ENCODE measurements at places on chromosomes 1 and 21.

DNA sequence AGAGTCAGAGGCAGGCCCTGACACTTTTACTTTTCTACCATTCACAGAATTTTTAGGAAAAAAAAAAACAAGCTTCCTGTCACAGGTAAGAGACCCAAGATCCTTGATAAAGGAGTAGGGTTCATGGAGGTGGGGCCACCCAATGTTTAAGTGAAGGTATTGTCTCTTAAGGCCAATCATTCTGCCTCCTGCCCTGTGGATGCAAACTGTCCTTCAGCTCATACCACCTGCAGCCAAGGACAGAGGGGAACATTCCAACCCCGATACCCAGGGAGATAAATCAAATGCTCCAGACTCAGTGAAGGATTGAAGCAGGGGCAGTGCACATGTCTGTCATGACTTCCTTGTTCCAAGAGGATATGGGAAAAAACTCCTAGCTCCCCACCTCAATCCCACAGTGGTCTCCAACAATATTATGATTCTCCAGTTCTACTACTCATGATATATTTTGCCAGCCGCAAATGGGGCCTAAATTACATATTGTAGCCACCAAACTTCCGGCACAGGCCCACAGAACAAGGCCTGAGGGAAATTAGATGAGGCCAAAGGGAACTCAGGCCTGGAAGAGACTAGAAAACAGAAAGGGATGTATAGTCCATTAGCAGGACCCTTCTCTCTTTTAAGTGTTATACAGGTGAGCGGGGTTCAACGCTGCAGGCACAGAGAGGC lies 59.5 kb downstream of the TRABD2B start:
- DNase-seq, result no peak

GRCh38 chr1:231037585-231038517 lies 2.2 kb downstream of the FAM89A start:
- no peak for DNase-seq

DNA sequence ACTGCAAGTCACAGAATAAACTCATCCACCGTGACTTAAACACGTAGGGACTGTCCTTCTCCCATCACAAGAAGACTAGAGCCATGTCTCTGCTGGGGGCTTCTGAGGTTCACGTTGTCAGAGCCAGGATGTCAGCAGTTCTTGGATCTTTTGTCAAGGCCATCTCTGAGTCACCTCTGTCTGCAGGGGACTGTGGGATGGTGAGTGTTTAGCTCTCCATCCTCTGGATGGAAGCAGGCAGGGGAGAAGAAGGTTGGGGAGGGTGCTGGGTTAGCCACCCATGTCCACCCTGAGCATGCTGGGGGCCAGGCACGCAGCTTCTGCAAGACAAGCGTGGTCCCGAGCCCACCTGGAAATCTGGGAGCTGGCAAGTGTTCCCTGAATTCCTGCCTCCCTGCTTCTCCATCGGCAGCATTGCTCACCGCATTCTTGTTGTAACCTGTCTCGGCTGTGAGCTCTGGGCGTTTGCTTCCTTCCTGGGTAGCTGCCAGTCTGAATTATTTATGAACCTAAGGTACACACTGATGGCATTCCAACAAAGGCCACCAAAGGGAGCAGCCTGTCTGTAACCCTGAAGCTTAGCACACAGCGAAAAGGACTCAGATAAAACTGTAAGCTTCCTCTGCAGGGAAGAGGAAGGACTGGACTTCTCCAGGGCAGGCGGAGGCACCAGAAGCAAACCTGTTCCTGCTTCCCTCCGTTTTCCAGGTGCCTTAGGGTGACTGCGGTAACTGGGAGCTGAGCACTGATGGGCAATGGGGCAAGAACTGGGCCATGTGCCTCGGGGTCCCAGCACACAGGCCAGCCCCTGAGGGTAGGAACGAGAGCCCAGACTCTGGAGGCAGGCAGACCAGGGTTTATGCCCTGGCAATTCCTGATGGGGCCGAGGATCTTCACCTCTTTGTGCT lies 88.6 kb downstream of the RIPK4 start:
- DNase-seq, result no peak

DNA sequence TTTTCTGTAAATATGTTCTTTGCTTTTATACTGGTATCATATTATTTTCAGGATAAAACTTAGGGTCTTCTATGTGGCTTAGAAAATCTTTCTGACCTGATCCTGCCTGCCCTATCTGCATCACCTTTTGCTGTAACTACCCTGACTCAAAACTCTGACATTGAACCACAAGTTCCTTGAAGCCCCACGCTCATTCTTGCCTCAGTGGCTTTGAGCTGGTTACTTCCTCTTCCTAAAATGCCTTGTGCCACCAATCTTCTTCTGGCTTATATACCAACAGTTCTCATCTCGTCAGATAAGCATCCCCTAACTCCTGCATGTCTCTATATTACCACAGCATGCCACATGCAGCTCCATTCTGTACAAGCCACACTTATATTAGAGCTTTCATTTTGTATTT lies 84.5 kb upstream of the LRRC7 start:
- DNase-seq, result no peak

GRCh38 chr1:60906526-60906925 lies 175.8 kb upstream of the NFIA start:
- no peak for DNase-seq

DNA sequence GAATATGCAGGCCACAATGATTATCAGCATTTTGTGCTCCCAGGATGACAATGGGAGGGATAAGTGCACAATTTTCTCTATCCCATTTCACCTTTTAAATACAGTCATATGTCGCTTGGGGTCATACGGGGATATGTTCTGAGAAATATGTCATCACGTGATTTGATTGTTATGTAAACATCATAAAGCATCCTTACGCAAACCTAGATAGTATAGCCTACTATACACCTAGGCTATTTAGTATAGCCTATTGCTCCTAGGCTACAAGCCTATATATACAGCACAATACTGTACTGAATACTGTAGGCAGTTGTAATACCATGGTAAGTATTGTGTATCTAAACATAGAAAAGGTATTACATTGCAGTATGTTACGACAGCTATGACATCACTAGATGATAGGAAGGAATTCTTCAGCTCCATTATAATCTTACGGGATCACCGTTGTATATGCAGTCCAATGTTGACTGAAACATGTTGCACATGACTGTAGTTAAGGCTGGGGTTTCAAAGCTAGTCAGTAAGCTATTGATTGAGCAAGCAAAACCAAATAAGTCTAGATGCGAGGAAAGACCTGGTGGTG lies 18.9 kb downstream of the RUSC1 start:
- DNase-seq, result no peak

GRCh38 chr21:36454706-36455105 lies 25.2 kb downstream of the CLDN14 start:
- no peak for DNase-seq

DNA sequence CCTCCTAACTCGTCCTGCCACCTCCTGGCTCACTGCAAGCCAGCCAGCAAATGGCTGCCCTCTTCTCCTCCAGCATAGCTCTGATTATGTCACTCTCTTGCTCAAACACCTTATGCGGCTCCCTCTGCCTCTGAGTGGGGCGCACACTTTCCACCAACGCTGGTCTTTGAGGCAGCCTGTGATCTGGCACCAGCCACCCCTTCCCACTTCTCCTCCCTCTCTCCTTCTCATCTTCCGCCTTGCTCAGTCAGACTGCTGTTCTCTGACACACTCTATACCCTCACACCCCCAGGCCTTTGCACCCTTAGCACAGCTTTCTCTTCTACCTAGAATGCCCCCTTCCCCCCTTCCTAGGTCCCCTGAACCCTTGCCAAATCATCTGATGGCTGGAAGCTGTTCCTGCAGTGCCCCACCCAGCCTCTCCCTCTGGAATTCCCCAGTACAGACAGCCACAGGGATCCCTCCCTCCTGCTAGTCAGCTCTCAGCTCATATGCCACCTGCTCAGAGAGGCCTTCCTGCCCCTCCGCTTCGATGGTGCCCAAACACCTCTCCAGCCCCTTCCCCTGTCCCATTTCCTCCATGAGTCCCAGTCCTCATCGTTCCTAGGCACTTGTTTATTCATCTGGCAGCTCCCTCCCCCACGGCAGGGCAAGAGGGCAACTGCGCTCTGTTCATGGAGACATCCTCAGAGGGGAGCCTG lies 21.7 kb upstream of the PEF1 start:
- no peak for DNase-seq

GRCh38 chr1:111082421-111083203 lies 57.3 kb downstream of the DRAM2 start:
- no peak for DNase-seq

GRCh38 chr1:155893389-155894142 lies 17.6 kb downstream of the RIT1 start:
- no peak for DNase-seq

GRCh38 chr1:9654834-9655723 lies 3.5 kb downstream of the PIK3CD start:
- DNase-seq, result peak; percentile 41

GRCh38 chr1:46062651-46063319 lies 69.6 kb downstream of the PIK3R3 start:
- no peak for DNase-seq

GRCh38 chr1:47757226-47757975 lies 239.8 kb downstream of the TRABD2B start:
- DNase-seq, result no peak

- no peak for DNase-seq
Observed at GRCh38 chr1:221308534-221309511, 429.6 kb downstream of the HLX start.

DNA sequence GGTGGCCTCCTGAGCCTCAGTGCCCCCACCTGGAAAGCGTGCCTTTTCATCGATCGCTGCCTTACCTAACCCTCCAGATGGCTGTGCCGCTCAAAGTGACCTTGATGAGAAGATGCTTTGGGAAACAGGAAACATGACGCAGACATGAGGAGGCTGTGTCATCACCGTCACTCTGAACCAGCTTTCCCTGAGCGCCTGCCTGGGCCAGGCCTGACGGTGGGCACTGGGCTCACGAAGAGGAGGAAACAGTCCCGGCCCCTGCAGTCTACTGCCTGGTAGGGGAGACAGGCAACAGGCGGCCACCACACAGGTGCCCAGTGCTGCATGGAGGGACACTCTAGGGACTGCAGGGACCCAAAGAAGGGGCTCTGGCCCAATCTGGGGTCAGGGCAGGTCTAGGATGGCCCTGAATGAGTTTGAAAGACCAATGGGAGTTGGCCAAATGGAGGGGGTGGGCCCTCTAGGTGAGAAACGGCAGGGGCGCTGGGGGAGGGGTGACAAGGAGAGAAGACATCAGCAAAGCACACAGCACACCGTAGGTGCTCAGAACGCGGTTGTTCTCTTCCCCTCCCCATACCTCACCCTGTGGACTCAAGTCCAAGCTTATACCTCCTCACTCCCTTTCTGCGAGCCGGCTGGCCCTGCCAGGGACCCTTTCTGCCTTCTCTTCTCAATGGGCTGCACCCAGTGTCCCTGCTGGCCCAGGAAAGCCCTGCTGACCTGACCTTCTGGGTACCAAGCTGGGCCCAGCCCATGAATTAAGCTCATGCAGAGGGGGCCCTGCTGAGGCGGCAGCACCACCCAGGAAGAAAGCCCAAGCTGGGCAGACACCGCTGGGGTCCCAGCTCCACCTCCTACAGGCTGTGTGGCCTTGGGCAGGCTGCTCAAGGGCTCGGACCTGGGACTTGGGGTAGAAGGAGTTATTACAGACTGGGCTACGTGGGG lies 44.9 kb downstream of the GLIS1 start:
- no peak for DNase-seq

GRCh38 chr1:14055442-14056223 lies 355.6 kb downstream of the PRDM2 start:
- DNase-seq, result no peak

DNA sequence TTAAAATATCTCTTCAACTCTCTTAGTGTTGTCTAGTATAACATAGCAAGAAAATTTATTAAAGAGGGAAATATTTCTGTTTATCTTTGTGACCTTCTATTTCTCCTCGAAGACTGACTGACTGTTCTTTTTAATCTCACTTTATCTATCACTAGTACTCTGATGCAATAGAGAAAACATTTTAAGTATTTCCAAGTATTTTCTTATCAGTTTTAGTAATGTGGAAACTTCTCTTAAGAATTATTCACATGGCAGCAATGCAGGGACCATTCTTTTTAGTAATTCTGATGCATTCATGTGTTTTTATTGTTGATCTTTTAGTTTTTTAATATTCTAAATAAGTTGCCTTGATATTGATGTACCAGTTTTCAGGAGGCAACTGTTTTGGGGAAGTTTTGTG lies 115.7 kb downstream of the NEK7 start:
- no peak for DNase-seq

DNA sequence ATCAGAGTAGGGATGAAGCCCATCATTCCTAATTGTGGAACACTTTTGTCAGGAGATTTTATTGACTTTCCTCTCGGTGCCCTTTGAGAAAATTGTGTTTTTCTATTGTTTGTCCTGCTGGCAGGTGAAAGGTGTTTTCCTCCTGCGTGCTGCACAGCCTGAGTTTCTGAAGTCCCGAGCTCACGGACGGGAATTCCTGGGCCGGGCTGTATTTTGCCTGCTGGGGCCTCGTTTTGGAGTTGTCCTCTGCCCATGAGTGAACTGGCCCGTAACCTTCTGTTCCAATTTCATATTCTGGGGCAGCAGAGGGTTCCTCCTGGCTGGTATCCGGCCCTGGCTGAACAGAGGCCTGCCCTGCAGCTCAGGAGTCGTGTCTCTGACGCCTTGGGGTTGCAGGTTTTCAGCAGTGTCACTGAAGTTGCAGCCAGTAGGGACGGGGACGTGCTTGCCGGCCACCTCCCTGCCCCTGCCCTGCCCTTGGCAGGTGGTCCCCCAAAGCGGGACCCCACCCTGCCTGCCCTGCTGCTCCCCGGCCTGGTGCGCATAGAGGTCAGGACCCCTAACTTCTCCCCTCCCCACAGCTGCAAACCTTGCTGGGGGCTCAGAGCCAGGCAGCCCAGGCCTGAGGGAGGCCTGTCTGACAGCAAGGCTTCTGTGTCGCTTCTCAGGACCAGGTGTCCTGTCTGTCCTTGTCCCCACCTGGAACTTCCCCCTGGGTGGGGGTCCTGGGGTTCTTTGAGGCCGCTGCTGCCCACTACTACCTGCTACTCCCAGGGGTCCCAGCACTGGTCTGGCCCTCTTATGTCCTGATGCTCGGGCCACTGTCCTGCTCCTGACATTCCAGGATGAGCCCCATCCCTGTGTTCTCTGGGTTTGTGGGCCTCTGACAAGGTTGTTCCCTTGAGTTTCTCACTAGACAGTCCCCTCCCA lies 49.0 kb downstream of the SLX9 start:
- no peak for DNase-seq

GRCh38 chr1:10320336-10320735 lies 78.5 kb upstream of the PGD start:
- no peak for DNase-seq

- DNase-seq, result no peak
Observed at GRCh38 chr21:31190516-31190915, 152.2 kb upstream of the KRTAP19-8 start.

Data from stimulated activated CD4-positive, alpha-beta T cell treated with anti-CD3 and anti-CD28 coated beads, Interleukin-12 subunit alpha, Interleukin-12 subunit beta, amount 100 ng/mL, for 24 hours (primary cell).